Activated T-cell treated with anti-CD3 and anti-CD28 coated beads, Interleukin-2, amount 50 U/mL, for 1 hour (primary cell): ENCODE measurements at places on chromosomes 6 and 20.

DNA sequence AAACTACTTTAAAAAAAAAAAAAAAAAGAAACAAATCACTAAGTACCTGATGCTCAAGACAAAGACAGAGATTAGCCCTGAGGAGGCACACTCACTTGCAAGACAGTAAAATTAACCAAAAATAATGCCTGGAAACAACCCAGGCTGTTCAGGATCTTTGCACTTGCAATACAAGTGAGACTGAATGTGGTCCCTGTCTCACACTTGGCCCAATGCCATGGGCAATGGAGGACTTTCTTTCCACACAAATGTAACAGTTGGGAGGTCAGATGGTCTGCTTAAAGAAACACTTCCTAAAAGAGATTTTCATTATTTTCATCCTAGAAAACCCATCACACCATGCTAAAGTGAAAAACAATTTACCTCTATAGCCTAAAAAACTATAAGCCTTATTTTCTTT is 16.2 kb downstream of the STAU1 start:
- DNase-seq: no peak

- DNase-seq: peak; percentile 60
Measured at GRCh38 chr6:28258877-28259777, at the start of gene NKAPL. NKAPL (plus strand) TSS chr6:28259297; CDS start chr6:28259372, 75 bp downstream.

DNA sequence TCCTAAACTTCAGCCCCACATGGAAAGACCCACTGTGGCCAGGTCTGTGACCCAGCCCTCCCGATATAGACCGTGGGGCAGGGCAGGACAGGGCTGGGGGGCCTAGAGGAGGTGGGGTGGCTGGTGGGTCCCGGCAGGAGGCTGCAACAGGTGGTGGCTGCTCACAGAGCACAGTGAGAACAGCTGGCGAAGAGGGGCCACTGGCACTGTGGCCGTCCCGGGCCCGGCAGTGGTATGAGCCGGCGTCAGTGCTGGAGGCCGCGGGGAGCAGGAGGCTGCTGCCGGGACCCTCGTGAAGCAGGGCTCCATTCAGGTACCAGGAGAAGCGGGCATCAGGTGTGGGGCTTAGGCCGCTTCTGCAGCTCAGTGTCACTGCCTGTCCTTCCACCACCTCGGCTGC is 13.4 kb downstream of the SIGLEC1 start:
- DNase-seq: no peak

- no peak for DNase-seq
Measured at GRCh38 chr6:33785778-33786177, 3.2 kb downstream of the LEMD2 start.

GRCh38 chr6:46486181-46486580 is 5.1 kb downstream of the RCAN2 start:
- no peak for DNase-seq

DNA sequence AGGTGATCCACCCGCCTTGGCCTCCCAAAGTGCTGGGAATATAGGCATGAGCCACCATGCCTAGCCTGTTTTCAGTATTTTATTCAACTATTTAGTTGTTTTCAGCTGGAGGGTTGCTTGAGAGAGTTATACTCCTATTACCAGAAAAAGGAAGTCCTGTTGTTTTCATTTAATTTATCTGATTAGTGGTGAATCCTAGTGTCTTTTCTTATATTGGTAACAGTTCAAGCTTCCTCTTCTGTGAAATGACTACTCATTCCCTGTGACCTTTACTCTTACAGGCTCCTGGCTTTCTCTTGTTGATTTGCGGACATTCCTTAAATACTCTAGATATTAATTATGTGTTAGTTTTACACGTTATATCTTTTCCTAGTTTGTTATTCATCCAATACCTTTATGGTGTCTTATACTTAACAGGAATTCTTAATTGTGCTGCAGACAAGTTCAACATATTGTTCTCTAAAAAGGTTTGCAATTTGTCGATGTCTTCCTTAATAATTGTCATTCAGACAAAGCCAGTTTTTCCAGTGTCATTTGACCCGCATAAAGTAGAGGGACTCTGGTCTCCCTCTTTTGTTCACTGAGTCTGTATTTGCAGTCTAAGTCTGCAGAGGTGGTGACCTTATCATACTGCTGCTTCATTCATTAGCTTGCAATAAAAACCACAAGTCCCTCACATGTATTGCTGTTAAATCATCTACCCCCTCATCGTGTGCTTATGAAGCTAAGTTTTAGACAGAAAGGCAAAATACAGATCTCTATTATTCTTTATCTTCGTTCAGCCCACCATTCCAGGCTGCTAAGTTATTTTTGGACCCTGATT is 51.4 kb downstream of the ZBTB9 start:
- DNase-seq: no peak

DNA sequence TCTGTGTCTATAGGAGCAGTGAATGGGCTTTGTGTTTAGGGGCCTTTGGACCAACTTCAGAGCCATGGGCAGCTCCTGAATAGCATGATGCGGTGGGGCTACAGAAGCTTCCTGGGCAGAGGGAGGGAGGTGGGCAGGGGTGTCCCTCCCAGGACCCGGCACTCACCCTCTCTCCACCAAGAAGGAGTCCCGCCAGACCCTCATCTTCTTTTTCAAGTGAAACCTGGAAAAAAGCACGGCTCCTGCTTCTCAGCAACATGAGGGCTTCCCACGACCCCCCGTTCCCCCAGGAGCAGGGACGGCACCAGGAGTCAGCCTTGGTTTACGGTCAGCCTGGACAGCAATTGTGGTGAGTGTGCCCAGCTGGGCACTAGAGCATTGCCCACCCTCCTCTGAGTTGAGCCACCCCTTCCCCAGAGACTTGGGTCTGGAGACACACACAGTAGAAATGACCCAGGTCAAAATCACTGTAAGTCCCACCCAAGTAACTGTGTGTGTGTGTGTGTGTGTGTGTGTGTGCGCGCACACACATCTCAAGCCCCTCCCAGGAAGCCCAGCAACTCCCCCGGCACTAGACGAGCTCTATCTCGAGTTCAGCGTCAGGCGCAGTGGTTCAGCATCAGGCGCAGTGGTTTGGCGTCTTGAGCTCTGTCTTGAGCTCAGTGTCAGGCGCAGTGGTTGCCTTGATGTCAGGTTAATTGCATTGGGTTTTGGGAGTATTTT is 108.2 kb downstream of the SULF2 start:
- no peak for DNase-seq

GRCh38 chr20:42572320-42573016 is 617.2 kb downstream of the PTPRT start:
- no peak for DNase-seq

GRCh38 chr20:62357187-62357667 is 9.9 kb downstream of the LAMA5 start:
- DNase-seq: no peak

- no peak for DNase-seq
Measured at GRCh38 chr6:2434116-2434515, 188.7 kb upstream of the GMDS start.

GRCh38 chr20:53664121-53664520 is 70.5 kb upstream of the ZNF217 start:
- DNase-seq: no peak

- DNase-seq: no peak
Measured at GRCh38 chr20:1332749-1333300, 3.9 kb upstream of the SDCBP2 start.

DNA sequence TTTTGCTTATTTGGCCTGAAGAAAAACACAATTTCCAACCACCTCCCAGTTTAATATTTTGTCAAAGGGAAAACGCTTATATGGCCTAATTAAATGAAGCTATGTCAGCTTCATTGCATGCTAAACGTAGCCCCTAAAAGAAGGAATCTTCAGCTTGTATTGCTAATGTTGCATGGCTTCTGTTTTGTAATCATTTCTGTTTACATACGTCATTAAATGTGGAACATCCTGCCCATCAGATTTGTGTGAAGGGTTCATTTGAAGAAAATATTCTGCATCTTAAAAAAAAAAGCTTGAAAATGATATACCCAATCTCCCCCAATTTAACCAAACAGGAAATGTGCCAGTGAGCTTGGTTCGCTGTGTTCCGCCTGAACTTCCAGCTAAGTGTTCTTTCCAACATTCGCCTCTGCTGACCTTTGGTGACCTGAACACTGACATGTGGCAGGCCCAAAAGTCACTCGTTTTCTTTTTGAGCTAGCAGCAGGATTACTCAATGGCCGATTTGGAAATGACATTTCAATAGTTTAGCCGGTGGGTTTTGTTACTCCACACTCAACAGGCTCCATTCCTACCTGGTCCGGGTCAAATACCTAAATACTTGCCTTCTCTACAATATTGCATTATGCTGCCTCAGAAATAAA is 12.7 kb upstream of the SIRT5 start:
- no peak for DNase-seq

GRCh38 chr6:170177772-170178560 is 112.9 kb downstream of the DLL1 start:
- no peak for DNase-seq

GRCh38 chr6:147384029-147384428 is 124.5 kb upstream of the SAMD5 start:
- no peak for DNase-seq

DNA sequence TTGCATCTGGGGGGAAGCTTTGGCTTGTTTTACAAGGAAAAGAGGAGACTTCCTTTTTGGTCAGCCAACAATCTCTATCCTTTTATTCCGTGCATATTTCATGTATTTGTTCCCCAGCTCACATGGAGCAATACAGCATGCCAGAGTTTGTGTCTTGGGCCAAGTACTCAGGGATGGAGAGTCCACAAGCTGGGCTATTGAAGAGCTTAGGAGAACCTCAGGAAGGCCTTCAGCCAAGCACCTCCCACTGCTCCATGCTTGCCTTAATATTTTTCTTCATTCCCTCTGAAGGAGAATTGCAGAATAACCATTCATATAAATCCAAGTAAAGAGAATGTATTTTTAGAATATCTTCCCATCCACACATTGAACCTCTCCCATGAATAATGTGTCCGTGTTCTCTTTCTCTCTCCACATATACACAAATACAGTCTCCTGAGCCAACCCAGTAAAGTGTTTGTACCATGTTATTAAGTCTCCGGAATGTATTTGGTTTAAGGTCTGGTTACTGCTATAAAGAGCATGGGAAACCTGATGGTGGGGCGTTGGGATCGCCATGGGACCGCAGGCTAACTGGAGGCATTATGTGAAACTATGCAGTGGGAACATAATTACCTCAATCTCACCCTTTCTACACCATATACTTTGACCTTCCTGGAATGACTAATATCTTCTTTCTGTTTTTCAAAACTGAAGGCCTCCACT is 3.0 kb downstream of the LAMA4 start:
- no peak for DNase-seq

DNA sequence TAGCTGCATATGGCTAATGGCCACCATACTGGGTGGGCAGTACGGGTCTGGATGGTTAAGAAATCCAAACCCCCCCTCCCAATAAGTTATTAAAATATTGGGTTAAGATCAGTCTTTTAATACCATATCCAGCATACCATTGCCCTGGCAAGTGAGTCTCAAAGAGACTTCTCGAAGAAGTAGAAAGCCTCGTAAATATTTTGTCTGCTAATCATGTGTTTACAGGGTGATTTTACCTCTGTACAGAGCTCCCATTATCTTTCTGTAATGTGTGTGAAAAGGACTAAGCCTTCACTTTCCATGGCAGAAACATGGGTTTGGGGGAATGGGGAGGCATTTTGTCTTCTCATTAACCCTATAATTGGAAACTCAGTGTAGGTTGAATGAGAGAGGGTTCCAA is 174.7 kb upstream of the LAMP5 start:
- DNase-seq: no peak

- no peak for DNase-seq
Measured at GRCh38 chr6:126199466-126199865, 140.4 kb upstream of the CENPW start.

GRCh38 chr6:139016337-139017213 is 12.0 kb upstream of the ABRACL start:
- DNase-seq: no peak

DNA sequence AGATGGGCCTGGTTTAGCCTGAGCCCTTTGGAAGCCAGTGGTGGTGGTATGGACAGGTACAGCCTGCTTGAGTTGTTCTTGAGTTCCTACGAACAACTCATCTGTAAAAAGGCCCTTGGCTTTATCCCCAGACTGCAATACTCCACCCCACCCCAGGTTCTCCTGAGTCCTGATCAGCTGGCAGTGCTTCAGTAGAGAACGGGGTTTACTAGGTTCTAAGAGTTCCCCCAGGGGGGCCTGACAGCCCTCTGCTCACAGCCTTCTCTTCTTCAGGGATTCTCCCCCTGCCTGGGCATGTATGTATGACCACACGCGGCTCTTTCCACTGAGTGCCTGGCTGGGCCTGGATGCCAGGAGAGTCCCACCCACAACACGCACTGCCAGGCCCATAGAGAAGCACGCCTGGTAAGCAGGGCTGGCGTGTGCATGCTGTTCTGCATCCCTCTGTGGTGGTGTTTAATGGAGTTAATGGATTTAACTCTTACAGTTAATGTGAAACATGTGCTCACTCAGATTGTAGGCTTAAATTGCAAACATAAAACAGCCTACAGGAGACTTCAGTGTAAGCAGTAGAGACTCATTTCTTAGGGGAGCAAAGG is 44.3 kb upstream of the SLC4A11 start:
- DNase-seq: no peak

DNA sequence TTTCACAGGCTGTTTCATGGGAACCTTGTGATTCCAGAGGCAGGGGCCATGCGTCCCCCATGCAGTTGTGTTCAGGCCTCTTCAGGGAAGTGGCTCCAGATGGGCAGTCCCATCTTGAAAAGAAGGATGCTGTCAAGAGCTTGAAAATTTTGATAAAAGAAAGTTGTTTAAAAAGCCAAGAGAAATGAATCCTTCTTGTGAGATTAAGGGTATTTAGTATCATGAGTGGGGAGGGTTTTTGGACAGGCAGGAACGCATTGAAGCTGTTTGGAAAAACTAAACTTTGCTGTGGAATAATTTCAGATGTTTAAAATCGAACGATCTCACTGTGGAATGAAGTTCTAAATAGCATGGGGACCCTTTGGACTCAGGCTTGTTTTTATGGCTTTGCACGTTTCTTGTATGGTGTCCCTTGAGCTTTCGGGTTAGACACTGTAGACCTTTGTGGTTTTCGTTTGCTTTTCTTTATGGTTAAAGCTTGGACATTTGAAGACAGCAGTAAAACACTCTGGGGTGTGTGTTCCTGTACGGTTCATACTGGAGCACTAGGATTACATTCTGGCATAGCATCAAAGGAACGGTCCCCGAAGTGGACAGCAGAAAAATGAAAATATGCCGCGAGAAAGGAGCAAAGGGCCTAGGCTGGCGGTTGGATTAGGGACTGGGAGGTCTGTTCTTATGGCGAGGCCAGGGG is 18.2 kb downstream of the KIF25 start:
- DNase-seq: no peak

- DNase-seq: no peak
Measured at GRCh38 chr6:84280639-84281038, 53.2 kb upstream of the CEP162 start.

- no peak for DNase-seq
Measured at GRCh38 chr20:39516964-39517363, 554.8 kb downstream of the DHX35 start.

GRCh38 chr20:36792422-36792821 is 18.9 kb upstream of the DSN1 start:
- no peak for DNase-seq

DNA sequence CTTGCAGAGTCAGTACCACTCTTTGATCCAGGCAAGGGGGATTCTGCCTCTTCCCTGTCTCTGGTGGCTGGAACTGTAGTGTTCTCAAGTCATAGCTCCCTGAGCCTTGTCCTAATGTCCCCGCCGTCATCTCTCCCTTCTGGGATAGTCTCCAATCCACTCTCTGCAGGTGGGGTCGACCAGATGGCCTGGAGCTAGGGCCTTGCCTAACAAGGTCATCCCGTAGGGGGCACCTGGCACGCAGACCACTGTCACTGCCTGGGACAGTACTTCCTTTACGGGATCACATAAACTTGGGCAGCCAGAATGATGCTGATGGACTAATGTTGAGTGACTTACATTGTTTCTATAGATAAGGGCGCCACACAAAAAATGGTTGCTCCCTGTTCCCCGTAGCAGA is 118.9 kb upstream of the SLC22A23 start:
- no peak for DNase-seq
